RPMI8226 (cell line): ENCODE measurements at places on chromosomes 3 and 15.
A peak's percentile ranks its signal among the peaks of the same experiment; 100 is the strongest.

- DNase-seq, result no peak
Observed at GRCh38 chr3:124861041-124861440, 26.1 kb downstream of the ITGB5 start.

- DNase-seq, result no peak
Observed at GRCh38 chr3:53238051-53238850, 17.6 kb downstream of the TKT start.

GRCh38 chr3:37126856-37127255 lies 47.5 kb downstream of the LRRFIP2 start:
- DNase-seq, result no peak

DNA sequence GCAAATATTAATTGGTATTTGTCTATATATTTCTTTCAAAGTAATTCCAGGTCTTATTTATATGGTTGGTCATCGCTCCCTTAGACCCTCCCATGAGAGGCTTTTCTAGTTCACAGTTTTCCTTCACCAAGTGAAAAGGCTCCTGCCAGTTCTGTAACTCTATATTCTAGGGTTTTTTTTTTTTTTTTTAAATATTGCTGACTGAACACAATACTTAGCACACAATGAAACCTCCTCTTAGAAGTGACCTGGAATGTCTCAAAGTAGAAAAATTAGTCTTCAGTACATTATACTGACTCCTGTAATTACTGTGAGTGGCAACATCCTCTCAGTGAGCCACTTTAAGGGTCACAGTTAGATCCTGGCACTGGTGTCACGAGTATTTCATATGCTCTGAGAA lies 48.6 kb upstream of the CDAN1 start:
- no peak for DNase-seq

GRCh38 chr3:112751061-112751460 lies 95.6 kb downstream of the CD200R1L start:
- DNase-seq, result no peak

DNA sequence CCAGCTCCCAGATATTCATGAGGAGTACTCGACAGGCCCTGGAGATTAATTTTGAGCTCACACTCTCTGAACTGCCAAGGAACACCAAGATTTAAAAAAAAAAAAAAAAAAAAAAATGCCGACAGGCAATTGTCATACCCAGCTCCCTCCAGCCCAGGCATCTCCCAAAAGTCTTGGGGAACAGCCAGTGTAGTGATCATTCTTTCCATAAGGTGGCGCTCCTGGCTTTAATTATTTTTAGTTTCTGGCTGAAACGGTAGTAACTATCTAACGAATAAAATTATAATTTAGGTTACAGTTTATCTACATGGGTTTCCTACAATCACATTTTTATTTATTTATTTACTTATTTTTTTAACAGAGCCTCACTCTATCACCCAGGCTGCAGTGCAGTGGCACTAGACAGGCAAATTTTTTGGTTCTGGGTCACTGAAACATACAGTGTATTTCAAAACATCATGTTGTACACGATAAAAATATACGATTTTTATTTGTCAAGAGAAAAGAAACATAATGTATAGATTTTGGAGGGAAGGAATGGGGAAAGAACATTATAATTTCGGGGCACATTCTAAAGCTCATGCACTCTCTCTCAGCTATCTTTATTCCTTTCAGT lies 157.3 kb downstream of the ADAMTS9 start:
- DNase-seq, result peak; percentile 58

GRCh38 chr15:86399041-86399954 lies 319.6 kb downstream of the AGBL1 start:
- no peak for DNase-seq

DNA sequence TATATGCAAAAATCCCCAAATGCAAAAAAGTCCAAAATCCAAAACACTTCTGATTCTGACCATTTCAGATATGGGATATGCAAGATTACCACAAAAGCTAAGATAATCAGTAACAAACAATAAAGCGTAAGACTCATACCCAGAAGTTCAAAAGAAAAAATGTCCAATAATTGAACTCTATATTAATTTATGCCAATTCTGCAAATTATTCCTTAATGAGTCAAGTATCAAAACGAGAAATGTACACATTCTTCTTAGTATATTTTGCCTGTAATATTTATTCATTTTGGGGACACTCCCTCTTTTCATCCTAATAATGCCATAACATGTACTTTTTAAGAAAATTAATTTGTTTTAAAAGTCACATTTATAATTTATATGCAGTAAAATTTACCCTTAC lies 37.1 kb downstream of the DENND6A start:
- no peak for DNase-seq
